ENCODE measurements at places on chromosomes 7 and 10. TPM values are rescaled to one million over a fixed set of nuclear protein-coding genes. Genes with fewer than 3 reads are reported as not detected.

Gene ELAPOR2
- 14.3 TPM for total RNA-seq

GRCh38 chr10:51860257-51860656 is 160.9 kb upstream of the CSTF2T start:
- peaks cover 5% of the 10 kb centered on the region for H3K4me1 ChIP-seq
- H3K27me3 ChIP-seq = peaks cover 9% of the 10 kb centered on the region
- no peak overlapping the region for H3K27ac ChIP-seq
- no peak overlapping the region for H3K4me3 ChIP-seq

- DNase-seq = no peak
- H3K27ac ChIP-seq = no peak overlapping the region
- peaks cover 50% of the 10 kb centered on the region for H3K27me3 ChIP-seq
- H3K36me3 ChIP-seq = peaks cover 2% of the 10 kb centered on the region
- H3K4me1 ChIP-seq = peaks cover 4% of the 10 kb centered on the region
These were observed 603 bp upstream of the TWIST1 start for GRCh38 chr7:19117870-19118608.

GRCh38 chr10:62323751-62324150 is 50.4 kb upstream of the ZNF365 start:
- no peak overlapping the region for H3K27ac ChIP-seq
- DNase-seq = no peak
- no peaks in the 10 kb centered on the region for H3K4me1 ChIP-seq
- peaks cover 6% of the 10 kb centered on the region for H3K27me3 ChIP-seq
- no peaks in the 10 kb centered on the region for H3K36me3 ChIP-seq

All from T-helper 17 cell (primary cell).